ENCODE measurements at places on chromosomes 2 and 18.

DNA sequence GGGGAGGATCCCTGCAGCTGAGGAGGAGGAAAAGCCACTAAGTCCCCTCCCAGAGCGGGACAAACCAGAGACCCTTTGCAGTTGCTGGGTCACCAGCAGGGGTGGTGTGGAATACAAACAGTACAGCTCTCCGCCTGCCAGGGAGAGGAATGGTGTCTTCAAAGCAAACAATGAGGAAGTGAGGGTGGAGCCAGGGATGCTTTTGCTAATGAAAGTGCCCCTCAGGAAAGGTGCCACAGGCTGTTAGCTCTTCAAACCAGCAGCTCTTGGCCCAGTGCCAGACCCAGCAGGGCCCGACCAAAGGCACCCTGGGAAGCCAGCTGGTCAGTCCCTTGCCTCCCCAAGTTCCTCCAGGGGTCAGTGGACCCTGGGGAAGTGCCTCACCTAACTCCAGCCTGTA lies 102.8 kb downstream of the HIBCH start:
- DNase-seq = no peak

- DNase-seq = no peak
Measured at GRCh38 chr18:8307960-8308359, 301.3 kb upstream of the RAB12 start.

GRCh38 chr2:231483398-231484329 lies 19.4 kb upstream of the NCL start:
- peak; percentile 35 for DNase-seq

DNA sequence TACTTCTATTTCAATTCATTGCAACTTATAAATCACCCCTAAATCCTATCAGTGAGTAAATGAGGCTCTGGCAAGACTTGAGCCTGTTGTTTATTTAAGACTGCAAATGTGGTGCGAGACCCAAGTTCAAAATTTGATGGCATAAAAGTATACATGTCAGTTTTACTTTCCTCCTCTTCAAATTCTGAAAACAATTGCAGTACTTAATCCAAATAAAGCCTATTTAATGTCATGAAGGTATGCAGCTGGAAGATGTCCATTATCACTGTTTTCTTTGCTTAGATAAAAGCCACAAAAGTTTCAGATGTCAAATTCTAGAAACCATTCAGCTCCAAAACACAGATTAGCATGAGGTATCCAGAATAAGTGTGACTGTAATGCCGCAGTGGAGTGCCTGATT lies 3.3 kb downstream of the APCDD1 start:
- no peak for DNase-seq

GRCh38 chr2:206585335-206585734 lies 57.0 kb upstream of the FAM237A start:
- no peak for DNase-seq

GRCh38 chr2:7419186-7419585 lies 502.0 kb downstream of the RNF144A start:
- no peak for DNase-seq

GRCh38 chr2:241235859-241236593 lies 47.5 kb downstream of the ANO7 start:
- DNase-seq = no peak

GRCh38 chr18:77346208-77346810 lies 96.7 kb downstream of the GALR1 start:
- no peak for DNase-seq

DNA sequence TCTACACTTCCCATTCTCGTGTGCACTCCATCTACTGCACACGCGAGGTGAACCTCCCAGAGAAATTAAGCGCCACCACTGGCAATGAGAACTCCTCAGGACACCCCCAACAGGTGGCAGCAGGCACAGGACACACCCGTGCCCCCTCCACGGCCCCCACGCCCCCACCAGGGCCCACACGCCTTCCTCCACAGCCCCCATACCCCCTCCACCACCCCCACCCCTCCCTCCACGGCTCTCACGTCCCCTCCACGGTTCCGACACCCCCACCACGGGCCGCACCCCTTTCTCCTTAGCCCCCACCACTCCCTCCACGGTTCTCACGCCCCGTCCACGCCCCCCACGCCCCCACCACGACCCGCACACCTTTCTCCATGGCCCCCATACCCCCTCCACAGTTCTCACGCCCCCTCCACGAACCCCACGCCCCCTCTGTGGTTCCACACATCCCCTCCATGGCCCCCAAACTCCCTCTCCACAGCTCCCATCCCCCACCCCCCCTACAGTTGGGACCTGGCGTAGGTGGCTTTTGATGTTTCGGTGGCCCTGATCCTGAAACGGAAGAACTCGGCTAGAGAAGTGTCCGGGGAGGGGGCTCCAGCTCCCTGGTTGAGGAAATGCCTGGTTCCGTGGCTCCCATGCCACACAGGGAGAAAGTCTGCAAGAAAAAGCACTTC lies 110.8 kb downstream of the ZNF516 start:
- DNase-seq = no peak

- DNase-seq = no peak
Measured at GRCh38 chr18:37783771-37784170, 218.2 kb upstream of the CELF4 start.

- DNase-seq = no peak
Measured at GRCh38 chr2:54895730-54896129, 154.5 kb downstream of the RTN4 start.

DNA sequence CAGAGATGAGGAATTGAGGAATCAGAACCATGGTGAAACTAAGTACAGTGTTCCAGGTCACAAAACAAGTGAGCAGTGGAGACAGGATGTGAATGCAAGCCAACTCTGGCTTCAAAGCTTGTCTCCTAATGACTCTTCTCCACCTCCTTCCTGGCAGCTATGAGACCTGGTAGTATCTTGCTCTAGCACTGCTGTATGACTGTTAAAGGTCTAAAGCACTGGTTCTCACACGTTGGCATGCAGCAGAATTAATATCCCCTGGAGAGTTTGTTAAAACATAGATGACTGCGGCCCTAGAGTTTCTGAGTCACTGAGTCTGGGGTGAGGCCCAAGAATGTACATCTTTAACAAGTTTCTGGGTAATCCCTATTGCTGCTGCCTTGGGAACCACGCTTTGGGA lies 63.3 kb downstream of the SUCLG1 start:
- peak; percentile 13 for DNase-seq

DNA sequence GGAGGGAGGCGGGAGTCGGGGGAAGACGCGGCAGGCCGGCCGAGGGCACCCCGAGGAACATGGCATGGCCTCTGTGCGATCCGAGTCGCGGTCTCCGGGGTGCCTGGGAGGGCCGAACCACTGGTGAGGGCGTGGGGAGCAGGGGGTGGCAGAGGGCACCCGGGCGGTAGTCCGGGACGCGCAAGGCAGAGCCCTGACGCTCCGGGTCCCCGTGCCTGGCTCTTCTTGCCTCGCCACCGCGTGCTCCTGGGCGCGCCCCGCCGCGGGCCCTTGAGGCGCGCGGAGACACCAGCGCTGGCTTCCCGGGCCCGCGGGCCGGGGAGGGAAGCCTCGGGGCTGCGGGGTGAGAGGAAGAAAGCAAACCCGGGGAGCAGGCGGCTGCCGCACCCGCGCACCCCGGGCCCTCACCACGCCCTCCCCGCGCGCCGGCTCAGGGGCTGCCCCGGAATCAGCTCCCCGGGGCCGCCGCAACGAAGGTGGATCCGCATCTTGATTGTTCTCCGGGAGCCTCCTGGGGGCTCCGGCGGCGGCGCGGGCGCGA lies 4.3 kb downstream of the SOX11 start:
- no peak for DNase-seq

DNA sequence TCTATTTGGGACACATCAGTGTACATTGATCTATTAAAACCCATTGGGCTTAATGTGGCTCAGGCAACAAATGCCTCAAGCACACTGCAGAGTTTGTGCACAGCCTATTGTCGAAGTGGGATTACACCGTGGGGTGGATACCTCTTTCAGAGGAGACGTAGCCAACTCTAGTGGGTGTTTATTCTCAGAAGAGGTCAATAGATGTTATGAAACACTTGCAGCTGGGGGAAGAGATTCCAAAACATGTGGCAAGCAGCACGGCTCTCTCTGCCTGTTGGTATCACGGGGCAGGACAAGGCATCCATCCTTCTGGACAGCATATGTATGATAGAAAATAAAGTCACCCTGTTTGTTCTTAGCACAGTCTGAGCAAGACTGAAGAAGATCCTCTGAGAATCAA lies 121.4 kb upstream of the COPS8 start:
- DNase-seq = no peak

GRCh38 chr18:31617031-31617717 lies 25.5 kb downstream of the TTR start:
- DNase-seq = no peak

- no peak for DNase-seq
Measured at GRCh38 chr2:158994920-158995676, 26.7 kb downstream of the TANC1 start.

DNA sequence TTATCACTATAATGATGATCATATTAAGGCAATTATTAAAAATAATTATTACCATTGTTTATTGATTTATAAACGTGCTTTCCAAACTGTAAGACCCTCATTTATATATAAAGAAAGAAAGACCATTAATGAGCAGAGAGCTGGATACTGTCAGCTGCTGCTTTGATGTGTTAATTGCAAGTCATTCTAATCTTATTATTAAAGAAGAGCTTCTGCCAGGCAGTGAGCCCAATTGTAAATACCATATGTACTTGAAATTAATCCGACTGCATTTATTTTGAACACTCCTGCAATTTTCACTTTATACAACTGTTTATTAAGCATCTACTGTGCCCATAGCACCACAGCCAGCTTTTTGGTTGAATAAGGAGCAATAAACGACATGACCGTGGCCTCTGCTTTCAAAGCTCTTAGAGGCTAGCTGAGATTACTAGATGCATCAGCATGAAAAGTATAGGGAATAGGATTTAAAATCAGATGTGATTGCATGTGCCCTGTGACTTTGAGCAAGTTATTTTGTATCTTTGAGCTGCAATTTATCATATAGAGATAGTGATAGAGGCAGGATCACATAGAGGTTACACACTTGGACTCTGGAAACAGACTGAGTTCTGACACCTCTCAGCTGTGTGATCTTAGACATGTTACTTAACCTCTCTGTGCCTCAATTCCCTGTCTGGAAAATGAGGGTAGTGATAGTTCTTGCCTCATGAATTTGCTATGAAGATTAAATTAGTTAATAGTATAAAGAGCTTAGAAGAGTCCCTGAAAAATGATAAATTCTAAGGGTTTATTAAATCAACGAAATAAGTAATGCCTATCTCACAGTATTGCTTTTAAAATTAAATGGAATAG lies 83.4 kb downstream of the MYCN start:
- no peak for DNase-seq

GRCh38 chr2:47274054-47274782 lies 119.1 kb upstream of the STPG4 start:
- no peak for DNase-seq

- DNase-seq = no peak
Measured at GRCh38 chr2:27566628-27567027, 16.2 kb upstream of the ZNF512 start.

- DNase-seq = no peak
Measured at GRCh38 chr2:8524388-8524787, 157.5 kb upstream of the ID2 start.

DNA sequence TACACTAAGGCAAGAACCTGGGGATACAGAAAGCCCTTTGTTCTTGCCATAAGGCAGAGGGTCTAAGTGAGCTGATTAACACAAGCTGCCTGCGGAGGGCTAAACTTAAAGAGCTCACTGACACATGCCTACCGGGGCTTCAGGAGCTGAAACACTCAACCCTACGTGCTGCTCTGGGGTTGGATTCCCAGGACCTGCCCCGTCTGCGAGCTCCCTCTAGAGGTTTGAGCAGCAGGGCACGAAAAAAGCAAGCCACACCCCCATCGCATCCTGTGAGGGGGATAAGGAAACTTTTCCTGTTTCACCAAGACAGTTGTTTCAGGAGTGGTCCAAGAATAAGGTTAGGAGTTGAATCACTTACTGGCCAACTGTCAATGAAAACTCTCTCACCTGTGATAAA lies 562.1 kb downstream of the TMX3 start:
- DNase-seq = peak; percentile 2

DNA sequence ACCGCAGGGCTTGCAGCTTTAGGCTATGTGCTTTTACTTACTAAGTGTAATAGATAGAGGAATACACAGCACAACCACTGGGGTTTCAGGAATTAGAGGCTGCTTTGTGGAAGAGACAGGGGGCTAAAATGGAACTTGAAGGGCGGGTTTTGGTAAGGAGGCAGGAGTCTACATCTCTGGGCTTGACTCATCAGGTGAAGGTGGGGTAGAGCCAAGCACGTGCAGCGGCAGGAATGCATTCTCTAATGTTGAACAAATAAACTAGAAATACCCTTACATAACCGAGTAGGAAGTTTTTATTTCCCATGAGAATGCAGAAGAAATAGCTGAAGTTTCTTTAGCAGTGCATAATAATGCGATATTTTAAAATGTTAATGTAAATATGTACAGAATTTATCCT lies 673.8 kb upstream of the SALL3 start:
- DNase-seq = no peak

- DNase-seq = no peak
Measured at GRCh38 chr2:216202626-216203250, 93.6 kb downstream of the XRCC5 start.

GRCh38 chr2:213104903-213105202 lies 46.6 kb downstream of the IKZF2 start:
- no peak for DNase-seq

- no peak for DNase-seq
Measured at GRCh38 chr2:7795778-7796563, 878.8 kb downstream of the RNF144A start.

DNA sequence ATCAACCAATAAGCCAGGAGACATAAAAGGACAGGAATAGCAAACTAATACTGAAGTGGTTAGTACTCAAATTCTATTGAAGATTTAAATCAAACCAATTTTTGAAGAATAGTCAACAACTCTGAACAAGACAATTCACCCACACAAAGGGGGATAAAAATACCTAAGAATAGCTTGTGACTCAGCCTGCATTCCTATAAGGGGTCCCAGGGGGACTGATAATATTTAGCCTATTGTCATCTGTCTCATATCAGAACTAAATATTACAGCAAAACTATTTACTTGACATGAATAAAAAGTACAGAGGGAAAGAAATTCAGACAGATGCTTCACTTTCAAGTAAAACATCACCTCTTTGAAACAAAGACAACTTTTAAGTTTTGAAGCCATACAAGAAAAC lies 7.7 kb downstream of the ITSN2 start:
- DNase-seq = no peak
